ENCODE measurements at places on chromosomes 2 and 18.
A peak's percentile ranks its signal among the peaks of the same experiment; 100 is the strongest.

DNA sequence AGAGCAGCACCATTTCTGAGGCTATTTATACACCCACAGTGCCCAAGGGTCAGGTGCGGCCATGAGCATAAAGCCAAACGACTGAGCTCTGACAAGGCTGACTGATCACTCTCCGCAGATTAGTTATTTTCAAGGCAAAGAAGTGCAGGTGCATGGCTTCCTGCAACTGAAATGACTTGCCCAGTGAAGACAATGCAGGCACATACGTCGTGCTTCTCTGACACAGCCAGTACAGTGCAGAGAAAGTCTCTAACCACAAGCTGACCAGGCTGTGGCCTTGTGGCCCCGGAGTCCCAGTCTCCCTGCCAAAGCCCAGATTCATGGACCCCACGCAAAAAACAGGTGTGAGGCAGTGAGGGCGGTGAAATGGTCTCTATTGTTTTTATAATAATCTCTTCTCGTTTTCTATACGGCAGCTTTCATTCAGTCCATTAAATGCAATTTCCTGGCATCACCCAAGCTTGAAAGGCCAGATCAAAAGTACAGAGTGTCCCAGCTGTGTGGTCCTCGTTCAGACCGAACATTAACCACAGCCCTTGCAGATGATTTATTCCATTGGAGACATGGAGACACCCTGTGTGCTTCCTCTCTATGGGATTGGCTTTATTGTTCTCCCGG, 447.0 kb upstream of the ID2 start:
- DNase-seq = no peak

DNA sequence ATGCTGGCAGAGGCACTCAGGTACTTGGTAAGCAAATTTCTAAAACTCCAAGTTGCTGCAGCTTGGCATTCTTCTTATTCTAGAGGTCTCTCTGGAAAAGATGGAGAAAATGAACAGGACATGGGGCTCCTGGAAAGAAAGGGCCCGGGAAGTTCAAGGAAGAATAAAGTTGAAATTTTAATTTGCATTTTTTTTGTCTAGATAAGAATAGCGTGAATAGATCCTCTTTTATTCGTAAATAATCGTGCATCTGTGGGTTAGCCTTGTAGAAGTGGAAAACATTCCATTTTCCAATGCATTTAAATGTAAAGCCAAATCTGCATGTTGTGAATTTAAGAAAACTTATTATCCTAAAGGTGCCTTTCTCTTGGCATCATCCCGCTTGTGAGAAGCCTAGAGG, 61.0 kb downstream of the TNFRSF11A start:
- no peak for DNase-seq

GRCh38 chr2:182240862-182241371, 185.9 kb downstream of the PDE1A start:
- DNase-seq = no peak

DNA sequence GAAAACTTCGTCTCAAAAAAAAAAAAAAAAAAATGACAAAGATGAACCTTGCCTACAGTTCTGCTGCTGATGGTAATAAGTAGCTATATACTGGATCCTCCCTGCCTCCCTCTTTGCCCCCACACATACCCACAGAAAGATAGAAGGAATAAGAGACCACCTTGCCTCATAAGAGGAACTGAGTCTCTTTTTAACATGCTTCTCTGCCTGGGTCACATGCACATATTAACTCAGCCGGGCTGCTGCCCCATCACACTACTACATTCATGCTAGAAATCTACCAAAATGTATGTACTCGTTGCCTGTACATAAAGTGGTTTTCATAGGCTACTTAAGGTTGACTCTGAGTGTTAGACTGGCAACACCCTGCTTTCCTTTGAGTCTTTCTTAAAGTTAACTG, 78.9 kb upstream of the B3GNT2 start:
- no peak for DNase-seq

GRCh38 chr18:76457475-76457874, 37.6 kb downstream of the ZNF516 start:
- peak; percentile 43 for DNase-seq

DNA sequence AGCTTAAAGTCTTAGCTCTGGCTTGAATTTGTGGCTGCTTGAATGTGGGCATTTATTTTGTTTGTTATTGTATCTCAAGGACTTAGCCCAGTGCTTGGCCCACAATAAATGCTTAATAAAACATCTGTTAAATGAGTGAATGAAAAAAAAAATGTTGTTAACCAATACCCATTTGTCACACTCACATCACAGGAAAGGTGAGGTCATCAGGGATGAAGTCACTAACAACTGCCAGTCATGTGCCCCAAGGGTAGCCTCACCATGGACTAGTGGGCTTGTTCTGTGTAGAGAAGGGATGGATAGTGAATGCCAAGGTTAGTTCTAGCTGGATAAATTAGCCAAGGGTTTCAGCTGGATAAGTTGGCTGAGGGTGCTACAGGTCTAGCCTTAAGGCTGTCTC, 3.0 kb downstream of the NRBP1 start:
- DNase-seq = no peak

GRCh38 chr2:138421971-138422335, 79.6 kb upstream of the SPOPL start:
- no peak for DNase-seq

- no peak for DNase-seq
Measured at GRCh38 chr2:3433776-3434400, 54.4 kb downstream of the TRAPPC12 start.

DNA sequence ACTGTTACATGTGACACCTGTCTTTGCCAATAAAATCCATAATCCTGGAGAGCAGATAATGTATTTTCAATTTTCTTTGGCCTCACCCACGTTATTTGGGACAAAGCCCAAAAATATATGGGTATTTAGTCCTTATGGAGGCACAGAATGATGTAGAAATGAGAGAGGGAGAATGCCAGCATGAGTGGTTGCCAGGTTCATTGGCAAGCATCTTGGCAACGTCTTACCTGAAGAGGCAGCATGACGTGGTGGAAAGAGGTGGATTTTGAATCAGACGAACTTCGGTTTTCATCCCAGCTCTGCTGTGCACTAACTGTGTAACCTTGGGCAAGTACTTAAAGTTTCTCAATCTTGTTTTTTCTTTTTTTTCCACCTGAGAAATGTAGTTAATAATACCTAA, 969.6 kb upstream of the PIK3C3 start:
- DNase-seq = no peak

DNA sequence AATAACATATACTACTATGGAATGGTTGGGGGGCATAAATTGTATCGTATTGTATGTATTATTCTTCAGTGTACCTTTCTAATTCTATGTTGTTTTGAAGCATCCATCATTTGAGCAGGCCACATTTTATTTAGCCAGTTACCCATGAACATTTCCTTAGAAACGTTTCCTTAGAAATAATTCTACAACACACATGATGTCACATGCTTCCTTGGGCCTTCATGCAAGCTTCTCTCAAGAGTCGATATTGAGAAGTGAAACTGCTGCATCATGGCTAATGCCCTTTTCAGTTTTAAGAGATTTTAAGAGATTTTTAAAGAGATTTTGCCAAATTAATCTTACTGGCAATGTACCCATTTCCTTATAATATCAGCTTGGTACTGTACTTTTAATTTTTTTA, 63.9 kb downstream of the ALPK2 start:
- DNase-seq = no peak

GRCh38 chr2:171835386-171835785, 58.7 kb downstream of the SLC25A12 start:
- DNase-seq = no peak

- DNase-seq = no peak
Measured at GRCh38 chr18:32328974-32329373, 139.1 kb downstream of the MEP1B start.
